ENCODE measurements at places on chromosomes 11 and 22. TPM values are rescaled to one million over a fixed set of nuclear protein-coding genes. Genes with fewer than 3 reads are reported as not detected.

GRCh38 chr11:839875-840617 is 2.3 kb downstream of the POLR2L start:
- H3K27me3 ChIP-seq, result no peaks in the 10 kb centered on the region
- H3K4me1 ChIP-seq, result peaks cover 33% of the 10 kb centered on the region
- peaks cover 50% of the 10 kb centered on the region for H3K36me3 ChIP-seq
- H3K4me3 ChIP-seq, result peak overlapping the region; percentile 100
- DNase-seq, result no peak
- no peak overlapping the region for H3K27ac ChIP-seq

The NRGN gene
- total RNA-seq, result 79.9 TPM

The MAPK8IP2 gene
- total RNA-seq, result 2.6 TPM

The KRTAP5-1 gene
- total RNA-seq, result not detected

The CCDC188 gene
- 1.6 TPM for total RNA-seq

DNA sequence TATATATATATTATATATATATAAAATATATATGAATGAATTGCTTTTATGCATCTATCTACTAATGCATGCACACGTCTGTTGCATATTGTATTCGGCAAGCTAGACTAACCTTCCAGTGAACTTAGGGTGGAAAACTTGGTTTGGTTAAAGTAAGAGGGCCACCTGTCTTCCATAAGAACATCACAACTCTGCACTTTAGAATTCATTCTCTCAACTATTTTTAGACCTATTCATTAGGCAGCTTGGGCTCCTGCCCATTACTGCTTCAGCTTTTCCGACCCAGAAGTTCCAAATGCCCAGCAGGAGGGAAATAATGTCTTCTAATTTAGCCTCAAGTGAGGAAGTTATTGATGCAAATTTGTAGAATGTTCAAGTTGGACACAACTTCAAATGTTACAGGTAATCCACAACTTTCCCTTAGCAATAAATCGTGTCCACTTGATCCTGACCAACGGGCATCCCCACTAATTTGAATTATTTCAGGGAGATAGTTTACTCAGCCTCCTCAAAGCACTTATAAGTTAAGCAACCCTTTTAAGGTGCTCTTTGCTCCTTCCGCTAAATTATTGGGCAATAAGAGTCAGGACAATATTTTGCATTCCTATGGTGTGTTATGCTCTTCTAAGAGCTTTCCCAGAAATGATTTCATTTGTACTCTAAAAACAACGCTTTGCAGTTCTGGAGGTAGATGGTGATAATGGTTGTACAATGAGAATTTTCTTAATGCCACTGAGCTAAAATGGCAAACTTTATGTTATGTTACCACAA is 132.3 kb downstream of the OPCML start:
- H3K36me3 ChIP-seq, result no peaks in the 10 kb centered on the region
- no peak overlapping the region for H3K4me3 ChIP-seq
- DNase-seq, result no peak
- H3K27ac ChIP-seq, result no peak overlapping the region
- peaks cover 7% of the 10 kb centered on the region for H3K4me1 ChIP-seq
- H3K27me3 ChIP-seq, result no peaks in the 10 kb centered on the region

DNA sequence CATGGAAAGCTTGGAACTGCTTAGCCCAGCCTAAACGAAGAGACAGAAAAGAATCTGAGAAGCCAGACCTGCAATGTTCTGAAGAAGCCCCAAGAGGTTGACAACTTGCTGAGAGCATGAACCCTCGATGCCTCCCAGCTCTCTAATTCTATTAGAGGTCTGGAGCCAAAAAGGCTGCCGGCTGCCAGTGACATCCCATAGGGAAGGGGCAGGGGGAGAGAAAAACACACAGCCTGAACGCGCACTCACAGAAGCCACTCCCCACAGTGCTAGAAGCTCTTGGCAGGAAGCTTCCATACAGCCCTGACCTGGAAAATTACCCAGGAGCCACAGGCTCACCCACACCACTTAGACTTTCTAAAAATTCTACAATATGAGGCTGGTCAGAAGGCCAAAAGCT is 18.3 kb downstream of the POLDIP3 start:
- no peak overlapping the region for H3K4me3 ChIP-seq
- peaks cover 3% of the 10 kb centered on the region for H3K4me1 ChIP-seq
- H3K27ac ChIP-seq, result no peak overlapping the region
- peaks cover 100% of the 10 kb centered on the region for H3K36me3 ChIP-seq
- DNase-seq, result no peak

The SCUBE1 gene
- 36.0 TPM for total RNA-seq

The LSP1 gene
- total RNA-seq, result 78.2 TPM

- H3K4me3 ChIP-seq, result no peak overlapping the region
- no peak for DNase-seq
- H3K36me3 ChIP-seq, result no peaks in the 10 kb centered on the region
- no peaks in the 10 kb centered on the region for H3K27me3 ChIP-seq
- no peak overlapping the region for H3K27ac ChIP-seq
Observed at GRCh38 chr22:25051983-25052710, 99.6 kb downstream of the KIAA1671 start.

DNA sequence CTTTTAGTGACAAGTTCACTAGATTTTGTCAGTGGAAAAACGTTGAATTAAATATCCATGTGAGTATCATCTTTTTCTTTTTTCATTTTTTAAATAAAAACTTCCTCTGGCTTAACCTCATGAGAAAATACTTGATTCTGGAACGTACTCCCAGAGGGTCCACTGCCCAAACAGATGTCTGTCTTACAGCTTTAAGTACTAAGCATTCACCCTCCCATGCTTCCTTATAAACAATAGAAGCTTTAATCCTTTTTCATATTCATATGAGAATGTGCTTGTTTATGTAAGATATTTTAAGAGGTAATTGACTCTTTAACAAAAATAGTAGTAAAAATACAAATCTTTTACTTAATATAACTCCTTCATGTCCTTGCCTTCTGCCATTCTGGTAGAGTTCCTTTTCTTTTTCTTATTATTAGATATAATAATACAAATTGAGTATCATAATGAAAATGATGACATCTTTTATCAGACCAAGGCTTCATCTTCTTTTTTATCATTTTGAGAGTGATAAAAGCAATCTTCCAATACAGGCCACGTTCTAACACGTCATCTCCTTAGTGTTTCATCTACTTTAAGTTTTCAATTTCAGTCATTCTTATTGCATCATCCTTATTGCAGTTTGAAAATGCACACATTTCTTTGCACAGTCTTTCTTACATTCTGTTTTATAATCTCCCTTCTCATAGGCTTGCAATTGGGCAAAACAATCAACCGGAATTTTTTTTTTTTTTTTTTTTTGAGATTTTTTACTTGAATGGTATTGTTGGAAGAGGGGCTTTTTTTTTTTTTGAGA is 69.5 kb upstream of the MYO18B start:
- no peaks in the 10 kb centered on the region for H3K36me3 ChIP-seq
- H3K4me3 ChIP-seq, result no peak overlapping the region
- no peak overlapping the region for H3K27ac ChIP-seq
- no peaks in the 10 kb centered on the region for H3K27me3 ChIP-seq
- DNase-seq, result no peak

DNA sequence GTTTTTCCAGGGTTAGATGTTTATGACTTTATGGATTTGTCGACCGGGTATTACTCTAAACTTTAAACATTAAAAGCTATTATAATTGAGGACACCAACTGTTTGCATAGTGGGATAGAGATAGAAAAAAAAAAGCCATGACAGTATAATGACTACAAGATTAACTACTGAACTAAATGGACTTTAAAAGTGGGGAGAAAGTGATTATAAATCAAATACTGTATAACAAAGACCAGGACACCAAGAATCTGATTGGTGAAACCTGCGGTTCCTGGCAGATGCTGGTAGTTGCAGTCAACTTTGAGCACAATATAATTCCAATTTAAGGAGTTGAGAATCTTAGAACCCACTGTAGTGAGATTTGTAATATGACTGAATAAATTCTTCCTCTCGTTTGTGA is 2.5 kb downstream of the CRKL start:
- H3K4me1 ChIP-seq, result peaks cover 16% of the 10 kb centered on the region
- no peaks in the 10 kb centered on the region for H3K27me3 ChIP-seq
- H3K4me3 ChIP-seq, result peak overlapping the region; percentile 73
- no peak overlapping the region for H3K27ac ChIP-seq

DNA sequence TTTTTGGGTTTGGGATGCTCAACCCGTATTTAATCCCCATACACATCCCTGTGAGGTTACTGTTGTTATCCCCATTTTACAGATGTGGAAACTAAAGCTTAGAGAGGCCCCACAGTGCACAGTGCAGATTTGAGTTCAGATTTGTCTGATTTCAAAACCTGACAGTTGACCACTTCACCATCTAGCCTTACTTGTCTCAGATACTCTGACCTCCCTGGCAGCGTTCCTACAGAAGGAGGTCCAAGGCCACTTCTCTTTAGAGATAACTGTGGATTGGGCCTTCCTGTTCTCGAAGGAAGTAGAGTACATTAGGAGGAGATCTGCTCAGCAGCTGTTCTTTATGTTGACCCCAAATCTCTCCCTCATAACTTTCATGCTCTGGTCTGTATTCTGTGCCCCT is 46.7 kb upstream of the CTTN start:
- DNase-seq, result no peak
- no peak overlapping the region for H3K4me3 ChIP-seq
- H3K27ac ChIP-seq, result no peak overlapping the region
- no peaks in the 10 kb centered on the region for H3K27me3 ChIP-seq
- H3K36me3 ChIP-seq, result peaks cover 67% of the 10 kb centered on the region

The MS4A15 gene
- total RNA-seq, result 147 TPM

GRCh38 chr11:22786475-22786874 is 43.1 kb downstream of the SVIP start:
- no peak overlapping the region for H3K27ac ChIP-seq
- no peak for DNase-seq
- H3K4me1 ChIP-seq, result no peaks in the 10 kb centered on the region
- H3K27me3 ChIP-seq, result no peaks in the 10 kb centered on the region

The SLC17A6 gene
- not detected for total RNA-seq
